ENCODE measurements at places on chromosomes 3 and 15. TPM values are rescaled to one million over a fixed set of nuclear protein-coding genes. Genes with fewer than 3 reads are reported as not detected.

DNA sequence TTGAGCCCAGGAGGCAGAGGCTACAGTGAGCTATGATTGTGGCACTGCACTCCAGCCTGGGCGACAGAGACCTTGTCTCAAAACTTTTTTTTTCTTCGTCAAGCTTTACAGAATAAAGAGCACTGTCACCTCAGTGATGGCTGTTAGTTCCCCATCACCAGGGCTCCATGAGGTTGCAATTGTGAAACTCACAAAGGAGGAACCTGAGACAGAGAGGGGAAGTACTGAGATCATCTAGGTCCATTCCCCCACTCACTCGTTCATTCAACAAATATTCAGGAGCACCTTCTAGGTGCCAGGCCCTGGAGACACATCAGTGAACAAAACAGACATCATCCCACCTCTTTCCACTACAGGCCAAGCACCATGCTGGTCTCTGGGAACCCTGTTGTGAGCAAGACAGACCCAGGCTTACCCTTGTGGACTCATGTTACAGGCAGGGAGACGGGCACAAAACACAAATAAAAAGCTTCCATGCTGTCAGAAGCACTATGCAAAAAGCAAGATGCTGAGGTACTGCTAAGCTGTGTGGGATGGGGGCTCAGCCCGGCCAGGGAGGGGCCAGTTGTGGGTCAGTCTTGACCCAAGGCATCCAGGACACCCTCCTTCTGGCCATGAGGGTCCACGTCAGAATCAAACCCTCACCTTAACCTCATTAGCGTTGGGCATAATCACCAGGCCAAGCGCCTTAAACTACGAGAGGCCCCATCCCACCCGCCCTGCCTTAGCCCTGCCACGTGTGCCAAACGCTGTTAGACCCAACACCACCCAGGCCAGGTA is 2.1 kb upstream of the RHO start:
- H3K4me1 ChIP-seq: no peaks in the 10 kb centered on the region
- DNase-seq: no peak
- no peak overlapping the region for H3K27ac ChIP-seq
- H3K36me3 ChIP-seq: no peaks in the 10 kb centered on the region
- H3K4me3 ChIP-seq: no peak overlapping the region

- no peaks in the 10 kb centered on the region for H3K36me3 ChIP-seq
- peaks cover 32% of the 10 kb centered on the region for H3K4me1 ChIP-seq
- peaks cover 1% of the 10 kb centered on the region for H3K27me3 ChIP-seq
- DNase-seq: no peak
- no peak overlapping the region for H3K4me3 ChIP-seq
- no peak overlapping the region for H3K27ac ChIP-seq
Measured at GRCh38 chr3:128723477-128723876, 2.5 kb upstream of the RAB7A start.

- no peak overlapping the region for H3K27ac ChIP-seq
- peaks cover 15% of the 10 kb centered on the region for H3K4me1 ChIP-seq
- peaks cover 6% of the 10 kb centered on the region for H3K27me3 ChIP-seq
- H3K4me3 ChIP-seq: no peak overlapping the region
- DNase-seq: no peak
- H3K36me3 ChIP-seq: no peaks in the 10 kb centered on the region
Measured at GRCh38 chr15:69816522-69816921, 281.2 kb downstream of the TLE3 start.

Gene CFAP20DC
- 0.13 TPM for total RNA-seq

All from naive thymus-derived CD8-positive, alpha-beta T cell (primary cell).